ENCODE measurements at places on chromosomes 3 and 15.

- DNase-seq, result no peak
Measured at GRCh38 chr3:128297401-128298138, 144.3 kb downstream of the EEFSEC start.

DNA sequence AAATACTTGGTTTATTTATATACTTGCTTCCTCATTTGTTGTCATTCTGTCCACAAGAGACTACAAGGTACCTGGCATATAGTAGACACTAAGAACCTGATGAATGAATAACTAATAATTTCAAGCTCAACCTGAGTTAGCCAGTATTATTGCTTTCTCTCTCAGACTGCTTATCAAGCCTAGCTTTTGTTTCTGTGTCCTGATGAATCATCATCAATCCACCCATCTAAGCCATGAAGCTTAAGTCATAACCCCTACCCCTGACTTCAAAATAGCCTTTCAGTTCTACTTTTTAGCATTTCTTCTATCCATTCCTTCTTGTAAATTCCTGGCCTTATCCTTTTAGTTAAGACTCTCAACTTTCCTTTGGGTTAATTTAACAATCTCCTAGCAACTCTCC, 420.8 kb downstream of the EPHA6 start:
- no peak for DNase-seq

DNA sequence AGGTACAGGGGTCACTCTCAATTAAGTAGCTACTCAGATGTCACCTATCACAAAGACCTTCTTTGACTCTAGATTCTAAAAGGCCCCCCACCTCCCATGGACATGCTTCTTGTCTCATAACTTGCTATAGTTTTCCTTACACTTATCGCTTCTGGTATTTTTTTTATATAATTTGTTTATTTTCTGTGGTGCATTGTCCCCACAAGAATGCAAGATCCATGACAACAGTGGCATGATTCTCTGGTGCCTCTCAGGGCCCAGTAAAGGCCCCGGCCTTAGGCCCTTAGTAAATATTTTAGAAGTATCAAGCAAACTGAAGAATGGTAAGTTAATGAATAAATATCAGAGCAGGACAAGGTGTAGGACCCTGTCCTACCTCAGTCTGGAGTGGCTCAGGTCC, 248.6 kb downstream of the CBLB start:
- DNase-seq, result no peak

- no peak for DNase-seq
Measured at GRCh38 chr3:23549148-23549910, 256.4 kb upstream of the UBE2E1 start.

DNA sequence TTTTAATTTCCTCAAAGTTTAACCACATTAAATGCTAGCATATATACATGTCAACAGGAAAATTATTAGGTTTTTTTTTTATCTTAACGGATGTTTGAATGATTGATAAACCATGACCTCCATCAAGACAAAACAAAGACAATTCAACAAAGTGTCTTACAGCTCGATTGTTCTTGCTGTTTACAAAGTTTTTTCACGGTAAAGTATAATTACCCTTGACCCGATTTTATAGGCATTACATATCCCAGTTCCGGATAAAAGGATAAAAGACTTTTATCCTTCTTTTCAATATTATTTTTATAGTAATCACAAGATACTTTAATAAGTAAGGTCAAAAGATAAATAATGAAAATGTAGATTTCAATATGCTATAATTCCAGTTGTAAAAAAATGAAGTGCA, 96.9 kb downstream of the RORA start:
- DNase-seq, result no peak

Measured in GM12864 (cell line).